Left forelimb (tissue), 1 donor: ENCODE measurements at places on chromosomes 2 and 18.
A peak's percentile ranks its signal among the peaks of the same experiment; 100 is the strongest.

DNA sequence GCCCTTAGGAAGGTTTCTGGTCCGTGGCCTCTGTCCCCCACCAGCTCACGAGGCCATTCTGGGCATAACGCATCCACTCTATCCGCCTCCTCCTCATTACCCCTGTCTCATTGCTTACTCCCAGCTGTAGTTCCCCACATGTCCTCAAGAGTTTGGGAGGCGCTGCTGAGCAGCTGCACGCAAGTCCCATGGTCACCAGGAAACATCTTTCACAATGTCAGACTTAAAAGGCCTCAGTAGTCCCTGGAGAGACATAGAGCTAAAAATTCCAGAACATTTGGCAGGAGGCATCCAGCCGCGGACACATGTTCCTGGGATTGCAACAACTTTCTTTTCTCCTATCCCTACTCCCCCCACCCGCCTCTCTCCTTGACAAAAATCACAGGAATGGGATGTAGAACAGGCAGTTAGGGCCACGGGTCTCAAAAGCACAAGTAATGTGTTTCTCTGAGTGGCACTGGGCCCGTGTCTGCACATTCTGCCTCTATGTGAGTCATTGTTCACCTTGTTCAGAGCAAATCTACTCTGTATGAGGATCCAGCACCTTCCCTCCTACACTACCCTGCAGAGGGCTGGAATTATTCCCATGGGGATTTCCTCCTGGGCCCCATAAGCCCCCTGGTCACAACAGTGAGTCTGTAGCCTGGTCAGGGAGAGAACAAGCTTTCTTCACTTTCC lies 8.1 kb downstream of the LBH start:
- peak; percentile 81 for DNase-seq

GRCh38 chr2:203811491-203812221 lies 55.9 kb upstream of the CTLA4 start:
- DNase-seq, result no peak

- DNase-seq, result no peak
Measured at GRCh38 chr18:939166-939565, 34.5 kb downstream of the ADCYAP1 start.

DNA sequence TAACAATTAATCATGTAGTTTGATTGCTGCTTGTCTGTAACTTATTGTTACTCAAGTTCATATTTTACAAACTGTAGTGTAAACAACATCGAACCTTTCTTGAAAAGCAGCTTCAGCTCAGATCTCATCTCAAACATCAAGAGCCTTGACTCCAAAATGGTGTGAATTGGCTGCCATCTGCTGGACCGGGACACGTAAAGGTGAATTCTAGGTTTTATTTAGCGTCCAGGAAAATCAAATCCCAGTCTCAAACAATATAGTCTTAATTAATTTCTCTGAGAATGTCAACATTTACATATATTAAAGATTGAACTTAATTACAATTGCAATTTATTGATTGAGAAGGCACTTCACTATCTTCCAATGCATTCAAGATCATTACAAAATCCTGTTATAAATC lies 453.0 kb downstream of the GALR1 start:
- no peak for DNase-seq

DNA sequence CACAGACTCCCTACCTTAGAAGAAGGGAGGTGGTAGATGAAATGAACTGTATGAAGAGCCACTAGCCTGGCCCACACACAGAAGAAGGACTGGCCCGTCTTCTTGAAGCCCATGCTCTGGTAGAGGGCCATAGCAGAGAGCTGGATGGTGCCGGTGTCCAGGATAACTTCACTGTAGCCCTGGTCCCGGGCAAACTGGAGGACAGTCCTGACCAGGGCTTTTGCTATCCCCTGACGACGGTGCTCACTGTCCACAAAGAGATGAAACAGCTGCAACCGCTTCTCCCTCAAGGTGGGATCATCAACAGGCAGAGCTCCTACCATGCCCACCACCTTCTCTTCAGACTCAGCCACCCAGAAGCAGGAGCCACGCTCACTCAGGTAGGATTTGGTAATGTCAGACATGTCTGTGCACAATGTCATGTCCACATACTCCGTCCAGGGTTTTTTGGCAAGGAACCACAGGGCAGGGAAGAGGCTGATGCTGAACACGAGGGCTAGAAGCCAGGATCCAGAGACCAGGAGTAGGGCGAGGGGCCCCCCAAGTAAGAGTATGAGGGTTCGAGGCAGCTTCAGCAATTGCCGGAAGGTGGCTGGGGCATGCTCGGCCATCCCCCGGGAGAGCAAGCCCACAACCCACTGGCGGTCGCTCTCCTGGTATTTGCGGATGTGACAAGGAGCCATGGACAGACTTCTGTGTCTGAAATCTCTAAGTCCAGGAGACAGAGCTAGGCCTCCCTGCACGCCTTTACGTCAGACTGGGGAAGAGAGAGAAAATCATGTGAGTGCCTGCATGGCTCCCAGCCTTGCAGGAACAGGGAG lies 1.1 kb downstream of the NAT8 start:
- no peak for DNase-seq

DNA sequence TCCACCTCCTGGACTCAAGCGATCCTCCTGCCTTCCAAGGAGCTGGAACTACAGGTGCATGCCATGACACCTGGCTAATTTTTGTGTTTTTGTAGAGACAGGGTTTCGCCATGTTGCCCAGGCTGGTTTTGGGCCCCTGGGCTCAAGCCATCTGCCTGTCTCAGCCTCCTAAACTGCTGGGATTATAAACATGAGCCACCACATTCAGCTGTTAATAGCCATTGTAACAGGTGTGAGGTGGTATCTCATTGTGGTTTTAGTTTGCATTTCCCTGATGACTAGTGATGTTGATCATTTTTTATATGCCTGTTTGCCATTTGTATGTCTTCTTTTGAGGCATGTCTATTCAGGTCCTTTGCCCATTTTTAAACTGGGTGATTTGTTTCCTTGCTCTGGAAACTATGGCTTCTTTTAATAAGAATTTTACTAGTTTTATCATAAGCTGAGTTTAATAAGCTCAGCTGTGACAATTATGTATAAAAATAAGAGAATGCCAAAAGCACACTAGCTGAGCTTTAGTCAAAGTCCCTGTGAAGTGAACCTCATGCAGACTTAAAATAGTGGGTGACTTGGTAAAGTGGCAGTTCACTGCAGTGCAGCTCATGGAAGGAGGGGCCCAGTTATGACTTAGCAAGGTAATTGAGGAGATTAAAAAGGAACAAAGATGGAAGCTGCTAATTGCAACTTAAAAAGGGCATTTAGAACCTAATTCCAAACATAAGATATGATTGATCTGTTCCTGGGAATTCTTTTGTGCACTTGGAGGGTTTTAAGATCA lies 465.1 kb downstream of the TGIF1 start:
- no peak for DNase-seq

DNA sequence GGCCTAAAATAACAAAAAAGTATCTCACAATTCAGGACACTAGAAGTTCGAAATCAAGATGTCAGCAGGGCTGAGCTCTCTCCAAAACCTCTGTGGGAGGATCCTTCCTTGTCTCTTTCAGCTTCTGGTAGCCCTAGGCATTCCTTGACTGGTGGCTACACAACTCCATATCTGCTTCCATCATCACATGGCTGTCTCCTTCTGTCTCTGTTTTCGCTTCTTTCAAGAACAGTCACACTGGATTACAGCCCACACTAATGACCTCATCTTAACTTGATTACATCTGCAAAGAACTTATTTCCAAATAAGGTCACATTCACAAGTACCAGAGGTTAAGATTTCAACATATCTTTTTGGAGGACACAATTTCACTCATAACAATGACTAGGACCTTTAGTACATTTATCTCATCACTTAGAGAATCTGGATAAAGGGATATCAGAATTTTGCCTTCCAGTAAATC lies 275.2 kb downstream of the IRS1 start:
- DNase-seq, result no peak

- no peak for DNase-seq
Measured at GRCh38 chr2:60092781-60093180, 460.7 kb downstream of the BCL11A start.
